ENCODE measurements at places on chromosomes 5 and 9.

DNA sequence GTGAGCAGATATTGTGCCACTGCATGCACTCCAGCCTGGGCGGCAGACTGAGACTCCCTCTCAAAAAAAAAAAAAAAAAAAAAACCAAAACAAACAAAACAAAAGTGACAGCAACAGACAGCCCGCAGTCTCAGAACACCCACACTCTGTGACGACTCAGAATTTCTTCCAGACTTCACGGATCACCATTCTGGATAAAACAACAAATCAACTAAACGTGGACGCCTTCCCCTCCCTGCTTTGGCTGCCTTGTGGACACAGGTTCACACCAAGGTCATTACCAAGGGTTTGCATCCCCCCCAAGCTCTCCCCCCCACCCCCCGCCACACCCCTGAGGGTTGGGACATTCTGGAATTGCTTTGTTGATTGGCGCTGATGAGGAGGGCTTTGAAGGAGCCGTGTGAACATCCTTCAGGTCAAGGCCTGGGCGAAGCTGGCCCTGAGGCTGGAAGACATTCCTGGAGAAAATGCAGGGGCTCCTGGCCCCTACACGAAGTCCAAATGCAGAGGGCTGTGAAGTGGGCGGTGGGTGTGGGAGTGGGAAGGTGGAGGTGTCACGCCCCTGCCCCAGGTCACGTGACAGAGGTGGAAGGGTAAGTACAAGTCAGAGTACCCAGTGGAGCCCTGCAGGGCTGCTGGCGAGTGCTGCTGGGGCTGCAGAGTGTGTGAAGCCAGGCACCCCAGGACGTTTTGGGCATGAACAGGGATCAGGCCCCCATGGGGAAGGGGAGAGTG, 10.1 kb downstream of the LCN10 start:
- DNase-seq: no peak

- no peak for DNase-seq
Measured at GRCh38 chr5:121279801-121280200, 571.9 kb upstream of the FTMT start.

GRCh38 chr5:41921874-41922273, 3.2 kb upstream of the FBXO4 start:
- DNase-seq: peak; percentile 3

DNA sequence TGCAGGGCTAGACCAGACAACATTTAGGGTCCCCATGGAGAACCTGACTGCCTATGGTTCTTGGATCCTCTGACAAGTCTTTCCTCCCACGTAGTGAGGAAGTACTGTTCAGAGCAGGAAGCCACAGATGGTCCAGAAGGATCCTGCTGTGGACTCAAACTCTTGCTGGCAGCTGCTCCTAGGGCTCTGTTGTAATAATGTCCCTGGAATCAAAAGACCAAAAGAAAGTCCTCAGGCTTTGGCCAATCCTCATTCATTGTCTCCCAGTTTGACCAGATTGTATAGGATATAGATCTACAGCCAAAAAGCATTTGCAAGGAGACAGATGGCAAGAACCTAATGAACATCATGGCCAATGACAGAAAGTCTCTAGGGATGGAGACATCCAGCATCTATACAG, 53.9 kb downstream of the SEMA6A start:
- DNase-seq: no peak

DNA sequence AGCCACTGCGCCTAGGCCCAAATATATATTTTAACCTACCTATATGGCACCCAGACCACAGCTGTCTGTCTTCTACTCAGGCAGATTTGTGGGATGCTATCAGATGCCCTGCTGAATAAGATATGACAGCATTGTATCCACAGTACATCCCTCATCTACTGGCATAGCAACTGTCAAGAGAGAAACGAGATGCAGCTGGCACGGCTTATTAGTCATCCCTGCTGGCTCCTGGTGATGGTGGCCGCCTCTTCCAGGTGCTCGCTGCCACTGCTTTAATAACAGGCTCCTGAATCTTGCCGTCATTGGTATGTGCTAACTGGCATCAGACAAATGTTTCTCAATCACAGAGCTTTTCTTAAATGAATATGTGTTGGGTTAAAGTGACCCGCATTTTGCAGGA, 34.0 kb downstream of the B4GALT1 start:
- no peak for DNase-seq

- DNase-seq: no peak
Measured at GRCh38 chr5:178587763-178588611, 2.2 kb downstream of the COL23A1 start.

GRCh38 chr5:58524571-58524970, 33.3 kb downstream of the GAPT start:
- no peak for DNase-seq

GRCh38 chr5:14202462-14202861, 59.3 kb downstream of the TRIO start:
- no peak for DNase-seq

DNA sequence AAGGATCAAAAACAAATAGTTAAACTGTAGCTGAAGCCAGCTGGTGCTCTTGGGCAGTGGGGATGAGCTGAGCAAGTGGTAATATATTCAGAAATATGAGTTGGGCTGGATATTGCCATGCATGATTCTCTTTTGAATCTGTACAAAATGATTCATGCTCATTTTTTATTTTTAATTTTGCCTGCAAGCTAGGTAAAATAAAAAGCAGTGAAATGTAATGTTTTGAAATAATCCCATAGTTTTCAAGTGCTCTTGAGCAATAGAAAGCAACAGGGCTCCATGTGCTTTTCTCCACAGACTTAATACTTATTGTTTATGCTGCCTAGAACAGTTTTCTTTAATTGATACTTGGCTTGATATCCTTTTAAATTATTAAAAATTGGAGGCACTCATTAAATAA, 489.3 kb downstream of the TLE4 start:
- DNase-seq: no peak

Data from AG08395 (cell line).